Activated CD8-positive, alpha-beta T cell treated with anti-CD3 and anti-CD28 coated beads for 36 hours (primary cell): ENCODE measurements at places on chromosomes 3 and 15. TPM values are rescaled to one million over a fixed set of nuclear protein-coding genes. Genes with fewer than 3 reads are reported as not detected.

The ROPN1 gene
- total RNA-seq: not detected

DNA sequence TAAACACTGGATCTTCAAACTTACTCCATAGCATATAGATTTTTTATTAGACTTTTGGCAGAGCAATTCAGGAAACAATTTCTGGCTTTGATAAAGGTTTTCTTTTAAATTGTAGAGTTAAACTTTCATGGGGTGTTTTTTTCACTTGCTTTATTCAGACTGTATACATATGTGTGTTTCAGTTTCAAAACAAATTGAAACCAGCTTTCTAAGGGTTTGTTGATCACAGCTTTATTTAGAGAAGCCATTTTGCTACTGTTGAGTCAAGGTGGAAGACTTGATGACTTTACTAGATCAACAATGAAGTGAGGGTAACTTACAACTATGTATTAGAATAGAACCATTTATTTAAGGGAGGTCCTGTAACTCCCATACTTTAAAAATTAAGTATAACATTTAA, 6.2 kb downstream of the UBE2E1 start:
- DNase-seq: no peak

DNA sequence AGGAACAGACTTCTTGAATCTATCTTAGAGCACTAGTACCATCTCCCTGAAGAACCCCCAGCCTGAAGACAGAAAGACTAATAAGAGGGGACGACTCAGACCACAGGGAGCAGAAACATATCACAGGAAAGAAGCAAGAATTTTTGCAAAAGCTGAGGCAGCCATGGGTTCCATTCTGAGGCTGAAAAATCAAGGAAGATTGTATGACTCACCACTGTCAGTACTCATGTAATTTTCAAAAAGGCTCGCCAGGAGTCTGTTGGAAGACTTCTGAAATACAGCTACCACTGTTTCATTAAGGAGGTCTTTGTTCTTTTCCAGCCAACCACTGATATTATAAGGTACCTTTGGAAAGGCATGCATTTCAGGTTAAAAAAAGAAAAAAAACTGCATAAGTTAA, 47.5 kb downstream of the MYH15 start:
- DNase-seq: no peak

- no peak for DNase-seq
These were observed 1294.1 kb downstream of the NSUN3 start for GRCh38 chr3:95356764-95357501.

- DNase-seq: no peak
These were observed 50.9 kb downstream of the EMC4 start for GRCh38 chr15:34275721-34276120.

DNA sequence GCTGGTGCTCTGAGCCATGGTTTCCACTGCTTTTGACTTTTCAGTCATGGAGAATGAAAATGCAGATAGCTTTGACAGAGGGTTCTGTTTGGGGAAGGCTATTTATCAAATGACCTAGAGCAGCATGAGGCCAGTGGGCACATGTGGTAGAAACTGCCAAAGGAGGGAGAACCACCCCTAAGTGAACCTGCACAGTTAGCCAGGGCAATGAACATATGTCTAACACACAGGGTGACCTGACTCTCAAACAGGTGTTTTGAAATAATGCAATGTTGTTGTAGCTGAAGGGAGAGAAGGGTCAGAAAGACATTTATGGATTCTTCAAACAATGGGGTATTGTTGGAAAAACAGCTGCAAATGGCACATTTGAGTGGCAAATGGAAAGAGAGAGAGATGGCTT, 174.4 kb upstream of the FAM3D start:
- no peak for DNase-seq

GRCh38 chr3:158260392-158260791, 150.5 kb downstream of the RSRC1 start:
- DNase-seq: no peak

DNA sequence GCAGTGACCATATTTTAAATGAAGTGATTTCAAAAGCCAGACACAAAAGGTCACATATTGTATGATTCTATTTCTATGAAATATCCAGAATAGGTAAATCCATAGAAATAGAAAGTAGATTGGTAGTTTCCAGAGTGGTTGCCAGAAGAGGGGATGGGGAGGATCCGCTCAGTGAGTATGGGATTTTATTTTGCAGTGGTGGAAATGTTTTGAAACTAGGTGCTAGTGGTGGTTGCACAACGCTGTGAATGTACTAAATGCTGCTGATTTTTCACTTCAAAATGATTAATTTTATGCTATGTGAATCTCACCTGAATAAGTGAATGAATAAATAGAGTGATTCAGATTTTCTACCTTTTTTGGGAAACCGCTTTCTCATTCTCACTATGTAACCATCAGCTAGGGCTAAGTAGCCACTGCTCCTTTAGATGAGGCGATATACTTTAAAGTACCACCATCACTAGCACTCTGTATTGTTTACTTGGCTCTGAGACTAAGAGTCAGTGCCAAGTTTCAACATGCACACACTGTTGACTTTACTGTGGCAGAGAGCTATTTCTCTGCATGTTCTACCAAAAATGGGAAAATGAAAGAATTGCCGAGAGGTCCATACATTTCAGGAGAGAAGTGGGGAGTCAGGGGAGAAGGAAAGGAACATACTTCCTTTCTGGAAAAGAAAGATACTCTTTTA, 90.7 kb upstream of the GOLIM4 start:
- DNase-seq: no peak

DNA sequence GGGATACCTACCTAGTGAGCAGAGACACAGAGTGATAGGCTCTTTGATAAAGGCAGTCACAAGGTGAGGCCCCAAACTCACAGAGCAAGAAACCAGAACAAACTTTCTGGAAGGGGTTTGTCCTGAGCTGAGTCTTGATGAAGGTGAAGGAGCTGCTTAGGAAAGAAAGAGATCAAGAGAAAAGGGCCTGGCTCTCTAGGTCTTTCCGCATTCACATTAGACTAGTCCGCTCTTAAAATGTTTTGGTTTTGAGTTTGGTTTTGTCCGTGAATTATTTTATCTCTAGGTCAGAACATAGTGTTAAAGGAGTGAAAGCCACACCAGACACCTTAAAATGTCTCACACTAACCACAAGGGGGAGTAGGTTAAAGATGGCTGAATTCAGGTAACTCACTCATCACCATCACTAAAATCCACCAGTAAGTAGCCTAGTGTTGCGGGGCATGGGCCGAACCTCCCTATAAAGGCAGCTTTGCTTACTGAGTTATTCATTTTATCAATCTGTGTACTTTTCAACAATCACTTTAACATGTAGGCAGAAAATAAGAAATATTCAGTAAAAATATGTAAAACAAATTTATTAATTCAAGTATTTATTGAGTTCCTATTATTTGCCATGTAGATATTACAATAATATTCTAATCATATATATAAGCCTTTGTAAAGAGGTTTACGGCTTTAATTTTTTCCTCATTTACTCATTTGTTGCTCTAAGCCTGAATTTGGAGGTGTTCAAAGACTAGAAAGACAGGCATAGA, 121.5 kb upstream of the TSC22D2 start:
- peak; percentile 3 for DNase-seq

DNA sequence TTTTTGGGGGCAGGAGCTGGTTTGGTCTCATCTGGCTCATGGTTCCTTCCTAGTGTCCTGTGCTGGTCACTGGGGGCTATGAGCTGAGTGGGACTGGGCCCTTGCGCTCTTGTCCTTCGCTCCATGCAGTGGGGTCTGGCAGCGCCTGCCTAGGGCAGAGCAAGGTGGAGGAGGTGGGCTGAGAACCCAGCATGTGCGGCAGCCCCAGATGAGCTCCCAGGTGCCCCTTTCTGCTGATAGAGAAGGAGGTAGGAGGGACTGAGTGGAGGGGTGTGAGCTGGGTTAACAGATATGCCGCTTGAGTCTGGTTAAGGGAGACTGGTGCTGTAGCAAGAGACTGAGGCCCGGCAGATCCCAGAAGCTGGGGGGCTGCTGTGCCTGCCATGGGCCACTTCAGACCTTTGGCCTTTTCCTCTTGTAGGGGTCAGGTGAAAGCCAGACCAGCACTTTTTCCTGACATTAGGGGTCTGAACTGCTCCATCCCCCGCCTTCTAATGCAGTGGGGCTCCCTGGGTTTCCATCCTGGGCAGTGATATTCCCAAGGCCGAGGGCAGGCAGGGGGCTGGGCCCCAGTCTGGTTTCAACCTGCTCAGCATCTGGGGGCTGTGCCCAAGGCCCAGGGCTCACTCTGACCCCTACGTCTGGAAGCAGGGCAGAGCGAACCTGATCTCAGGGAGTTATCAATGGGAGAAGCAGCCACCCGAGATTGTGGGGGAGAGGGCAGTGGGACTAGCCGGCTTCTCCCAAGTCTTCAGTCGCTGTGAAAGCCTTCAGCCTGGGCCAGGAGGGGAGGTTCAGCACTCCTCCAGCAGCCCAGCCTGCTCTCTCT, 62.9 kb upstream of the PRR23C start:
- no peak for DNase-seq

- peak; percentile 42 for DNase-seq
These were observed 22.3 kb downstream of the WDR73 start for GRCh38 chr15:84631706-84632272.

DNA sequence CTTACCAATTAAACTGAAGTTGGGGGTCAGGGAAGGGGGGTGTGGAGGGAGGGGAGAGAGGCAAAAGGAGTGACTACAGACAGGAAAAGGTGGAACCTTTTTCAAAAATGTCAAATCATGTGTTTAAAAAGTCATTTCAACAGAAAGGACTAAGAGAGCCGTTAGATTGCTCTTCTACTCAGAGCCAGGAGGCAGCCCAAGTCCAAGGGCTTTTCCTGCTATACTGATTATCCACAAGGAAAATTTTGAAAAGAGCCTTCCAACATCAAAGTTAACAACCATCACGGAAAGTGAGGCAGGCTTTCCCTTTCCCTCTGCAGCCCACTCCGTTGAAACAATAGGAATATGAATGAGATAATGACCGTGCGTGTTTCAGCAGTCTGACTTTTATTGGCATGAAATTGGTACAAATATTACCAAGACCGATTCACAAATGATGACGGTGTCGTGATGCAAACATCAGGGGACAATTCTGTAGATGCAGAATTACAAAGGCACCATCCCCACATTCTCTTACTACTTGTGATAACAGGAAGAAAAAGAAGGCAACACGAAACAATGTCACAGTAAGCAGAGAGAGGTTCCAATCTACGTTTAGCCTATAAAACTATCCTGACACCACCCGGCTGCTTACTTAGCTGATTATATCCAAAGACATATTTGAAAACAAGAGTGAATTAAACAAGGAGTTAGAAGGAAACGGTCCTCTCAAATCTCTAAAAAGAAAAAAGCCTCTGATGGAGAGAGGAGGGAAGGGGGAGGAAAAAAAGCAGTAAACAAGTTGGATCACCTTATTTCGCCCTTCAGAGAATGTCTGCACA, 453.7 kb downstream of the FOXP1 start:
- DNase-seq: peak; percentile 60

- no peak for DNase-seq
These were observed 3.4 kb downstream of the GATA2 start for GRCh38 chr3:128489674-128489926.

DNA sequence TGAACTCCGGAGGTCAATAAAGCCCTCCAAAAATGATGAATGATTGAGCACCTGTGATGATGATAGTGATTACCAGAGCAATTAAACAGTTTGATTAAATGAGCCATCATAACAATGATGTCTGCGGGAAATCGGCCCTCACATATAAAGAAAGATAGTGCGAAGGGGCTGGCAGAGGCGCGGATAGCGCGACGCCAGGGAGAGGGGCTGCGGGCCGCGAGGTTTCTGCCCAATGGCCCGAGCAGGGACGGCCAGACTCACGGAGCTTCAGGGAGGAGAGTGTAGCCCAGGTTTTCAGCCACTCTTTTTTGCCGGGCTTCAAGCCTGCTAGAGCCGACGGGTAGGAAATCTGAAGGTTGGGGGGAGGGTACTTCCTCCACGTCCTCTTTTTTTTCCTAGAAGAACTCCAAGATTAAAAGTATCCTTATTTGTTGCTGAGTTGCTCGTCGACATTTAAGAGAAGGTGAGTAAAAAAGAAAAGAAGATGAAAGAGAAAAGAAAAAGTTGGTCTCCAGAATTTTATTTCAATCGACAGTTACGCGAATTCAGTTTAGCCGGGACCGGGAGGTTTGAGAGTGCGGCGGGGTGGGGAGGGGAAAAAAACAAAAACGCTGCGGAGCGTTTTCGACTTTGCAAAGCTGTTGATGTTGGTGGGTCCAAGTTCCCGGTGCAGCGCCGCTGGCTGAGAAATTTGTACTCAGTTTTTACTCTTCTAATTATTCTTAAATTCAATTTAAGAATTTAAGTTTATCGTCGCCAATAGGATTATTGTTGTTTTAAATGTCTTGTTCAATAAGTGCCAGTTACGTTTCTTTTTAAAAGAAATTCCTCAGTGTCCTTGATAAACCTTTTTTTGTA, 2.2 kb upstream of the MEIS2 start:
- no peak for DNase-seq

DNA sequence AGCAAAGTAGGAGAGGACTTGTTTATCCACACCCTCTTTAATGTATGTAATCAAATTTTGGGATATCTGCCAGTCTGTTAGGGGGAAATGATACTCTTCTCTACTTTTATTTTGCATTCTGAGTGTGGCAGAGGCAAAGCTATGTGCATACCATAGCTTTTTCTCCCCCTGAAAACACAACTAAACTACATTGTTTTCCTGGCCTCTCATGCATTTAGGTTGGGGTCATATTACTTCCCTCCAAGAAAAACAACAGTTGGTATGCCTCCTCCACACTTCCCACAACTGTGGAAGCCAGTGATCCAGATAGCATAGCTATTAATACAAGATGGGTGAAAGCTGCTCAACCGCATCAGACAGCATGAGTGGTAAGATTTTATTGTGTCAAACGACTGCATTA, 6.9 kb downstream of the RPL15 start:
- DNase-seq: no peak

The SLC22A13 gene
- total RNA-seq: 0.18 TPM

- DNase-seq: no peak
These were observed 238.0 kb upstream of the COL8A1 start for GRCh38 chr3:99400352-99400751.
